ENCODE measurements at places on chromosomes 7 and 10.

DNA sequence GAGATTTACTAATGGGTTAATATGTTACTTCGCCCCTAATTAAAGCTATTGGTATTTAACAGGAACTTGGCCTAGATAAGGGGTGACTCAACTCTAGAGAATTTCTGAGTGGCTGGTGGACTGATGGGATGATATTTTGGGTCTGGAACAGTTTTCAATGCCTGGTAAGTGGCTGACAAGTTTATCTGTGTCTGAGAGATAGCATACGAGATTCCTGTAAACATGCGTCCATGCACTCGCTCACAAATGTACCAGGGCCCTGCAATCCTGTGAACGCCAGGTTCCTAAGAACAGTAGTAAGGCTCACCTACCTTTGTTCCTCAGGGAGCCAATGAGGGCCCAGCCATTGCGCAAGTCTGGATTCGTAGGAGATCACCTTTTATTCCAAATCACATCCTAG, 683.8 kb upstream of the ANKRD30A start:
- no peak for DNase-seq

DNA sequence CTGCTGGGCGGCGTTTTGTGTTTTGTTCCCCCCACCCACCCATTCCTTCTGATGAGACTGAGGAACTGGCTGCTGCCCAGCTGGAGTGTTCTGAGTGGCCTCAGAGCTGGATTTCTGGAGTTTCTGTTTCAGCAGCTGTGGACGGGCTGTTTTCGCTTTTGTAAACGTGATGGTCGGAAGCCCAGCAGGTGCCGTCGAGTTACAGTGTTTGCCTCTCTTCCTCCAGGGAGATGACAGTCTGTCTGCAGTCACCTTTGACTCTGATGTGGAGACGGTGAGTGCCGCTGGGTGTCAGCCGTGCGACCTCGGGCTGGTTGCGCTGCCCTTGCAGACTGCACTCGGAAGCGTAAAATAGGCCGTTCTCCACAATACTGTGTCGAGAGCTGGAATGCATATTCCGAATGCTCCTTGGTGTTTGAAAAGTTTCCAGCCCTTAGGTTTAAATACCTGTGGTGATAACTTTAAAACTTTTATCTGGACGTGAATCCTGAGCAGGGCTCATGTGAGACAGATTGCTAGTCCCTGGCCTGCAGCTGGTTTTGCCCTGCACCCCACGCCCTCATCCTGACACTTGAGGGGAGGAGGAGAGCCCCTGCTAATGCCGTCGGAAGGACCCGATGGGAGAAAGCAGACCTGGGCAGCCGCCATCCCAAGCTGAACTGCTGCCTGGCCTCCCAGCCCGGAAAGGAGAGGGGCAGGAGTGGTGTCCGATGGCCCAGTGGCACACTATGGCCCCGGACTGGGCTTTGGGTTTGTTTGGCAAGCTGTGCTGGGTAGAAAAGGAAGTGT, 8.3 kb downstream of the IQCE start:
- peak; percentile 34 for DNase-seq

DNA sequence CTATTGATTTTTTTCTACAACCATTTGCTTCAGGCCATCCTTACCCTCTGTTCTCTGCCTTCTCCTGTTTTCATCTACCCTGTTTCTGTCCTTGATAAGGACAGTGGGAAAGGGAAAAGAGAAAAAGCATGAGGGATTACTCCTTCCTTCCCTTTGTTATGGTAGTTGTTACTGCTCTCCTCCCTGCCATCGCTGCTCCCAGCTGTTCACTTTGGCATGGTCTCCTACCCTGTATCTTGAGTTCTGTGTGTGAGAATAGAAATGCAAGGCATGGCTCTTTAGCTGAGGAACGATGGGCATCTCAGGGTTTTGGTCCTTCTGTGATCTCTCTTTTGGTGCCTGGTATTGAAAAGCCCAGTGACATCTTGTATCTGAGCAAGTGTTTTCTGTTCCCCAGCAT, 6.4 kb downstream of the CCSER2 start:
- DNase-seq = no peak

GRCh38 chr7:12731214-12731656, 43.8 kb downstream of the ARL4A start:
- peak; percentile 39 for DNase-seq

- DNase-seq = no peak
Measured at GRCh38 chr10:60733826-60734225, 44.5 kb upstream of the CDK1 start.

- no peak for DNase-seq
Measured at GRCh38 chr7:19715499-19715898, 6.7 kb upstream of the POLR1F start.

DNA sequence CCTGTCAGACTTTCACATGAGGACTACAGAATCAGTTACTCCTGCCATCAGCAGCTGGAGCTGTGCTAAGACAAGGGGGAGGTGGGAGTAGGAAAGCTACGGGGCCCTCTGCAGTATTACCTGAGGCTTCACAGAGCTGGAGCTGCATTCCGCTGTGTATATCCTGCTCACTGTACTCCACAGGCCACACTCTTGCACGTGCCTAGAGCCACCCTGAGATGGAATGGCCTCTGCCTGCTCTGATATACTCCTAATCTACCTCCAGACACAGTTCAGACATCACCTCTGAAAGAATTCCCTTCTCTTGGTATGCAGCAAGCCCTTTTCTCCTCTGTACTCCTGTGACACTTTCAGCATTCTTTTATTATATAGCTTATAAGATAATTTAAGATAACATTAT, 34.8 kb downstream of the TRDMT1 start:
- no peak for DNase-seq

DNA sequence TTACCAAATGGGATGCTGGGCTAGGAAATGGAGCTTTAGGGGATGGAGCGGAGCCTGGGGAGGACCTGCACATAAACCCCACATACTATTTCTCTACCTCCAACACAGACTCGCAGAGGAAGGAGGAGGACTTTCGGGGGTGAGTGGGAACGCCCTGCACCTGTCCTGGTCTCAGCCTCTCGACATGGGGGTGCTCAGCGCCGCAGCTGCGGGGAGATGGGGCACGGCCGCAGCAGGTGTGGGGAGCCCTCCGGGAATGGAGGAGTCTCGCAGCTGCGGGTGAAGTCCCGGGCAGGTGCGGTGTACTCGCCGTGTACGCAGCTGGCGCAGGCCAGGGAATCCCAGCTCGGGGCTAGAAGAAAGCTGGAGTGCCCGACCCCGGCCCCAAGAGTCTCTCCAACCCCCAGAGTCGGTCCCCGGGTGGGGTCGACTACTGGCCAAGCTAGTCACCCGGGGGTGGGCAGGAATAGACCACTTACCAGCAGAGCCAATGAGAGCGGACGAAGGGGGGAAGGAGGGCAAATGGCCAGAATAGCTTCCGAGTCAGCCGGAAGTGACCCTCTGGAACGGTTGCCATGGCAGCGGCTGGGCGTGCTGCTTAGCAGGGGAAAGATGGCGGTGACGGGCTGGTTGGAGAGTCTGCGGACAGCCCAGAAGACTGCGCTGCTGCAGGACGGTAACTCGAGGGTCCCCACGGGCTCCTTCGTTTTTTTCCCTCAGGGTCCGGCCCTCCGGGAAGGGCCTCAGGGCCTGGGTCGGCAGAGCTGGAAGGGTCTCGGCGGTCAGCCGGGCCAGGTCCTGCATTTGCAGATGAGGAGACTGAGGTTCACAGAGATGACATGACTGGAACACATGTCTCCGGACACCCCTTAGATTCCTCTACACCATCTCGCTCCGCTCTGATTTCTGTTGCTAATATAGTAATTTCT, at the start of the genes DPCD and POLL:
DPCD (plus strand) TSS at position 597 of the 929 bp plus-strand sequence; CDS start at position 613, 16 bp downstream.
POLL (minus strand) TSS at position 533 of the 929 bp plus-strand sequence. CDS start 897 bp downstream, outside the sequence.
- peak; percentile 91 for DNase-seq

- DNase-seq = no peak
Measured at GRCh38 chr7:22060863-22061262, 115.2 kb upstream of the CDCA7L start.

DNA sequence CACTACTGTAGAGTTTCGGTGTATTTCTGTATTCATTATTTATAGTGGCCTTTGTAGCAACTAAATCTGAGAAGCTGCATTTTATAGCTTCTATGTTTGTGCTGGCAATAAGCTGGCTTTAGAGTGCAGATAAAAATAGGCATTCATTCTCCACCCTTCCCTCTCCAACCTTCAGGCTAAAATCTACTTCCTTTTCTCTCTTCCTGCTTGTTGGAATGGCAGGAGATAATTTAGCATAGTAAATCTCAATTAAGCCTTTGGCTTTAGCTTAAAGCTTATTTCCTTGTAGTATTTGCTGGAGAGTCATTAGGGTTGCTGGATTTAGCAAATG, 58.5 kb downstream of the CPVL start:
- no peak for DNase-seq

DNA sequence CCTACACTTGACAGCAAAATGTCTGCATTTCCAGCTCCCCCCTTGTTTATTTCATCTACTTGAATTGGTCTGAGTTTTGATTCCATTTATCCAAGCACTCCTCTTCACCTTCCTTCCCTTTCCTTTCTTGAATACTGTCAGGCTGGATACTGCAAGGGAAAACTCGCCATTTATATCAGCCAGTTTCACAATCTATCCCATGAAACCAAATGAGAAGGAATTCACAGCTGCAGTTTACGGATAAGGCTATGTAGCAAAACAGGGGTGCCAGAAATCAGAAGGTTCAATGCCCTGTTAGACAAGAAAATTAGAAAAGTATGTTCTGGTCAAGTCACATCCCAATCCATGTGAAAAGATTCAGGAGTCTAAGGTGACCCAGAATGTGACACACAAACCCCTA, 28.1 kb downstream of the CCDC6 start:
- no peak for DNase-seq

DNA sequence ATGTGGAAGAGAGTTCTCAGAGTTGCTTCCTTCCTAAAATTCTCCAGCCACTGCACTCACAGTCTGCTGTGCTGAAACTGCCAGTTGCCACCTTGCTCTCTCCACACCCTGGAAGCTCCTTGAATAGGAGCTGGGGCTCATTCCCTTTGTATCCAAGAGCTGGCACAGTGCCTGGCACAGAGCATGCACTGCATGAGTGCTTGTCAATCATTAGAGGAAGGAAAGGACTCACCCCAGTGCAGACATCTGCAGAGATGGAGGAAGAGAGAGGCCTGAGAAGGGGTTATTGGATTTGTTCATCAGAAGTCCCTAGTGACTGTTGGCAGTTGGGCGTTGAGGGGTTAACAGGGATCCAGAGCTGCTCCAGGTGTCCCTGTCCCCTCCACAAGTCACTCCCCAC, 41.7 kb upstream of the DUSP5 start:
- no peak for DNase-seq

DNA sequence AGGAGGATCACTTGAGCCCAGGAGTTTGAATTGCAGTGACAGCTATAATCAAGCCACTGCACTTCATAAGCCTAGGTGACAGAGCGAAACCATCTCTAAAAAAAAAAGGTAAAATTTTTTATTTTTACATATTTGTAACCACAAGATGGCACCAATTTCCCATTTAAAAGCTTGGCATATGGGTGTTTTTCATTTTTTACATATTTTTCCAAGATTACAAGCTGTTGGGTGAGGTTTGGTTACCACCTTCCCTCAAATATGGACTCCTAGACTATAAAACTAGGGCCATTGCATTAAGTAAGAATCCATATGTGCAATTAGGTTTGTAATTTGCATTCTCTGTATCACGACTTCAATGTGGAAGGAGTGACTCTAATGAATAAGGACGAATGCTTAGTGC, 129.3 kb upstream of the ACBD5 start:
- no peak for DNase-seq

DNA sequence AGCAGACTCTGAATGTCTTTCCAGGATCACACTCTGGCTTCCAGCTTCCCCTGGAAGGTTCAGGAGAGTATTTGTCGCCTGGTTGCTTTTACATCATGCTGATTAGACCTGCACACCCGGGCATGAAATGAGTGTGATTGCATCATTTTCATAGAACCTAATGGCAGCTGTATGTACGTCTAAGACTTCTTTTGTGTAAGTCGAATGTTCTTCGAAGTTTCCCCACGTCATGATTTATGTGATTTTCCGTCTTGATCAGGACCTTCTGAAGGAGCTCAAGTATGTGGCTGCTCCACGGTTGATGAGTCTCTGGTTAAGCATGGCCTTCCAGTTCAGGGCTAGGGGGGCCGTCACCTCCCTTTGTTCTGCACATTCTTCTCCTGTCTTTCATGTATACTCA, 4.5 kb downstream of the EIF4H start:
- no peak for DNase-seq

DNA sequence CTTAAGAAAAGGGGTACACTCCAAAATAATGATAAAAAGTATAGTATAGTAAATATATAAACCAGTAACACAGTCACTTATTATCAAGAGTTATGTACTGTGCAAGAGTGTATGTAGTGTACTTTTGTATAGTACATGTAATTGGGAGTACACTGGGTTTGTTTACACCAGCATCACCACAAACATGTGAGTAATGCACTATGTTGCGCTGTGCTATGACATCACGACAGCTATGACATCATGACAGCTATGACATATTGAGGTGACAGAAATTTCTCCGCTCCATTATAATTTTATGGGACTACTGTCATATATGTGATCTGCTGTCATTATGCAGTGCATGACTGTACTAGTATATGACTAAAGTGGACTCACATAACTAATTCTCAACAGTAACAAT, 84.6 kb downstream of the KMT2C start:
- no peak for DNase-seq

GRCh38 chr7:105613611-105614330, 32.5 kb upstream of the EFCAB10 start:
- no peak for DNase-seq

- no peak for DNase-seq
Measured at GRCh38 chr10:3881622-3882021, 96.6 kb upstream of the KLF6 start.

DNA sequence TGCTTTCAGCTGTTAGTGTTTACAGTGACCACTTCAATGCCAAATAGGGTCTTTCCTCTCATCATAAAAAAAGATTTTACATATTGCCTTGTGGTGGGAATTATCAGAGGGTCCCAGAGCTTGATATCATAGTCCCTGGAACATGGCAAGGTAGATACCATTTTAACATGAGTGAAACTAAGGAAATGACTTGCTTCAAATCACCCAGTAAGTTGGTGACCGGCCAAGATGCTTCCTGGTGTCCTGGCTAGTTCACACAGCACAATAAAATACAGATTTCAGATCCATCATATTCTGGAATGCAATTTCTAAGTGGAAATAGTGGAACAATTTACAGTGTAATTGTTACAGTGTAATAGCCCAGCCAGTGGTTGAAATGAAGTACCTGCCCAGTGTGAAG, 36.6 kb downstream of the CNNM1 start:
- DNase-seq = no peak

GRCh38 chr10:1548596-1548995, 188.7 kb downstream of the ADARB2 start:
- DNase-seq = no peak

DNA sequence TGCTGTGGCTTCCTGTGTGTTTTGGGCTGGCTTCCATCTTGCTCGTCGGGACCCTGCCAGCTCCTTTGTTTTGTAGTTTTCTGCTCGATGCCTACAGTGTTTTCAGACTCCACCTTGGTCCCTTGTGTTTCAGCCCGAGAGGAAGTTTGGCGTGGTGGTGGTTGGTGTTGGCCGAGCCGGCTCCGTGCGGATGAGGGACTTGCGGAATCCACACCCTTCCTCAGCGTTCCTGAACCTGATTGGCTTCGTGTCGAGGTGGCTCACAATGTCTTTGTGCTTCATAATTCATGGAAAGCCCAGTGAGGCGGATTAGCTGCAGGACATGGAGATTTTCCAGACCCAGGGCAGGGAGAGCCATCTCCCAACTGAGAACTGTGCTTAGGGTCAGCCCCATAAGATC, 29.3 kb downstream of the BLVRA start:
- DNase-seq = no peak

- DNase-seq = peak; percentile 17
Measured at GRCh38 chr10:124827474-124827873, 25.9 kb downstream of the ABRAXAS2 start.

- no peak for DNase-seq
Measured at GRCh38 chr7:264541-265191, 25.3 kb upstream of the FOXL3 start.

GRCh38 chr7:55946545-55946944, 5.1 kb upstream of the MRPS17 start:
- DNase-seq = no peak

- DNase-seq = no peak
Measured at GRCh38 chr7:70738151-70738885, 393.6 kb upstream of the GALNT17 start.

All from CD4-positive, alpha-beta T cell treated with Interleukin-21 for 1 hour (primary cell).